ENCODE measurements at places on chromosomes 1 and 21.

DNA sequence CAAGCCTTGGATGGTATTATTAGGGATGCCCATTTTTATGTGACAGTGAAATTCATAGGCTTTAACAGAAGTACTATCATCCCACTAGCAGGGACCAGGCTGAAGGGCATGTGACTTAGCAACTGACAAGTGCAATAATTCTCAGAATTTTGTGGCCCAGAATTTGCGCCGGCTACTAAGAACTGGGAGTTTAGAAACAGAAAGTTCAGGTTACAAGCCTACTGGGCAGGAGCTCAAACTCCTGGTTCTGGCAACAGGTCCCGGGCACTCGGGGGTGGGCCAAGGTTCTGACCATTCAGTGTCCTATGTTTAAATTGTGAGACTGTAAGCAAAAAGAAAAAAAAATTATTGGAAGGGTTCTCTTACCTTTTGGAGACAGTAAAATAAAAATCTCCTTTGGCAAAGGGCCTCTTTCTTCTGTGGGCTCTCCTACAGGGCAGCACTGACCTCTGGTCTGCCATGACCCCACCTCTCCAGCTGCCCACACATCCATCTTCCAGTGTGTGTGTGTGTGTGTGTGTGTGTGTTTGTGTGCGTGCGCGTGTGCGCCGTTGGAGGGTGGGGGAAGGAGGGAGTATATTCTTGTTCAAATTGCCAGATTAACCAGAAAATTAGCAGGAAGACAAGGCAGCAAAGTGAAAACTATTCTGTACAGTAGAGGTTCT lies 26.1 kb downstream of the IRF2BP2 start:
- DNase-seq: no peak

DNA sequence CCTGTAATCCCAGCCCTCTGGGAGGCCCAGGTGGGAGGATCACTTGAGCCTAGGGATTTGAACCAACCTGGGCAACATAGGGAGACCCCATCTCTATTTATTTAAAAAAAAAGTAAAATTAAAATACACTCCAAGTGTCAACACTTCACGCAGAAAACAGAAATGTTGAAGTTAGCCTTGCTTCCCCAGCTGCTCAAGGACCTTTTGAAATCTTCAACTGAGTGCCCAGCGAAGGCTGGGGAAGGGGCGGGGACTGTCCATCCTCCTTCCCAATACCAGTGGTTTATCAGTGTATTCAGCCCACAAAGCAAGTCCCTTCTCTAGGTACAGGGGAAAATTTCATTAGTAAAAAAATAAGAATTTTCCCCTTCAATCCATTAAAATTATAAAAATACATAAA lies 2.2 kb upstream of the DNAJC28 start:
- no peak for DNase-seq

DNA sequence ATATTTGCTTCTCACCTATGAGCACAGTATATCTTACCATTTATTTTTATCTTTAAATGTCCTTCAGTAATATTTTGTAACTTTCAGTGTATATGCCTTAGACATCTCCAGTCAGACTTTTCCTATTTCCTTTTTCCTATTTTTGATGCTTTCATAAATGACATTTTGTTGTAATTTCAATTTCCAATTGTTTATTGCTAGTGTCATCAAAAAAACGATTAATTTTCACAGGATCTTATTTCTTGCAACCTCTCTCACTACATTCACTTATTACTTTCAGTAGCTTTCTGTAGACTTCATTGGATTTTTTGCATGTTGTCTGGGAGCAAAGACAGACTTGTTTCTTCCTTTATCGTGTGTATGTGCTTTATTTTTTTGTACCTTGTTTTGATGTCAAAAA lies 602.4 kb downstream of the AJAP1 start:
- DNase-seq: no peak

DNA sequence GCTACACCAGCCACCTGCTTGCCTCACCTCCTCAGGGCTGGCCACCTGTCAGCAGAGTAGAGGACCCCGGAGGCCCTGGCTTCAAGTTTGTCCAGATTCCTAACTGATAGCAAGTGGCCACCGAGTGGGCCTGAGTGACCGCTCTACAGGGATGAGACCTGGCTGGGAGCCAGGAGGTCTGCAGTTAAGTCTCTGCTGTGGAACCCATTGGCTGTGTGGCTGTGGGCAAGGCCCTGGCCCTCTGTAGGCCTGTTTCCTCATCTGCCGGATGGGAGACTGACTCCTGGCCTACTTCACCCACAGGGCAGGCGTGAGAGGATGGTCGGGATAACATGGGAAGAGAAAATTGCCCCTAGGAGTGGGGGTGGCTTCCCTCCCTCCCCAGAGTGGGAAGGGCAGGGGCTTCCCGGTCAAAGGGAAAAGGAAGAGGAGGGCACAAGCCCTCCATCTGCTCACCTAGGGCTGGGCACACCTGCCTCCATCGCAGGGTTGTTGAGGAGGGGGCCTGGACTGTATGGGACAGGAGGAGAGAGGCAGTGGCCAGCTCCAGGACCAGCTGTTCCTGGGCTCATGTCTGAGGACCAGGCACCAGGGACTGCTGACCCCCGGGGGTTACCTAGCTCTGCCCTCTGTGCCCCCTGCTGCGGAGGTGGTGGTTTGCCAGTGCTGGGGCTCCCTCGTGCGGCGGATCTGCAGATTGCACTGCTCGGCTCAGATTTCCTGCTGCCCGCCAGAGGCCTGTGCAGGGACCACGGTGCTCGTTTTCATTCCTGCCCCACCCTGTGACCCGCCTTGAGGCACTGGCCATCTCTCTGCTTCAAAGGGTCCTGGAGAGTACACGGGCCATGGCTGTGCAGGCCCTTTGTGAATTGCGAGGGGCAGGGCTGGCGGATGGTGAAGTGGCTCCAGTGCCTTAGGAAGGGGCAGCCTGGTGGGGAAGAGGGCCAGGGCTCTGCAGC lies 9.1 kb upstream of the MTFR1L start:
- DNase-seq: peak; percentile 66

GRCh38 chr1:232476538-232476950 lies 153.4 kb downstream of the SIPA1L2 start:
- DNase-seq: no peak
